Stimulated activated CD8-positive, alpha-beta memory T cell treated with anti-CD3 and anti-CD28 coated beads, Interleukin-7, amount 100 ng/mL, for 1 hour (primary cell): ENCODE measurements at places on chromosomes 11 and 22.

DNA sequence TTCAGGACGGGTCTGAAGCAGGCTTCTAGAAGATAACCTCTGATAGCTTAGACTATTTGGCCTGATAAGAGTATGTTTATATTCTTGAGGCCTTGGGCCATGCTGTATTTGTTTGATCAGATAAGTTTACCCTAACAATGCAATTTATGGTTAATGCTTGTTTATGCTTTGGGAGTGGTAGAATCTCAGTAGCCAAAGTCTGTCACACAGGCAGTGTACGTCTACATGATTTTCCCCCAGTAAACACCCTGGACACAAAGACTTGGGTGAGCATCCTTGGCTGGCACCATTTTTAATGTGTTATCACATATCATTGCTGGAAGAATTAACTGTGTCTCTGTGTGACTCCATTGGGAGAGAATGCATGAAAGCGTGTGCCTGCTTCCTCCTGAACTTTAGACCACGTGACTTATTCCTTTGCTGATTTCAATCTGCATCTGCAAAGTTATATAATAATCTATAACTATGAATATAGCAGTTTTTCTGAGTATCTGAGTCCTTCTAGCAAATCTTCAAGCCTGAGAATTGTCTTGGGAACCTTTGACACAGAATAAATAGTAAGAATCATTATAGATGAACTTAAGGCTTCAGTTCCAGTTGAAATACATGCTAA, 172.4 kb downstream of the CASP12 start:
- no peak for DNase-seq

DNA sequence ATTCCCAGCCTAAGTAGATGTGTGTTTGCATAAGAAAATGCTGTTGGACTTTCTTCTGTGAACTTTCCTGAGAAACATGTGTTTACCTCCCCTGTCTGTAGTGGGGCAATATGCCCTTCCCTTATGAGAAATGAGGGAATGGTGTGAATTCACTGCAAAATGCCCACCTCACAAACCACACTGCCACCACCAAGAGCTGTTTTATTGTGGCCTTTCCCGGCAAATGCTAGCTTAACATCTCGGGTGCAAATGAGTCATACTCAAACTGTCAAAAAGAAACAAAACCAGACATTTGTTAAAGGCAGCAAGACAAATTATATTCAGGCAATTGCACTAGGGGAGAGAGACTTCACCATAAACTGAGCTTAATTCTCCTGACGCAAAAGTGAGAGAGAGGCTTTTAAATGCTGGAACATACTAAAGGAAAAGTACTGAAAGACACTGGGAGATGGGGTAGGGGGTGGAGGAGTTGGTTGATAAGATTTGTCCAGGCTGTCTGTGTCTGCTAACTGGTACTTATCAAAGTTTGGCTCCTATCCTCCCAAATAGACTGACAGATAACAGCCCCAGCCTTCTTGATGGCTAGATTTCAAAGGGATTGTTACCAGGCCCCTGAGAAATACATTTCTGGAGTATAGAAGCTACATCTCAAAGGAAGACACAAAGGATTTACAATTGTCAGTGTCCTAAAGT, 70.9 kb upstream of the OR5AK2 start:
- DNase-seq: no peak

- no peak for DNase-seq
Measured at GRCh38 chr11:92632495-92632894, 337.0 kb upstream of the MTNR1B start.

- DNase-seq: no peak
Measured at GRCh38 chr11:19595840-19596751, 116.5 kb upstream of the NAV2 start.

- DNase-seq: no peak
Measured at GRCh38 chr22:20852503-20852902, 6.1 kb downstream of the PI4KA start.

GRCh38 chr22:40728731-40729189, 49.5 kb downstream of the MCHR1 start:
- DNase-seq: peak; percentile 25

- no peak for DNase-seq
Measured at GRCh38 chr11:60378354-60378753, at the start of gene MS4A7. MS4A7 (plus strand) TSS chr11:60378532; CDS start chr11:60383142, 4,610 bp downstream.

DNA sequence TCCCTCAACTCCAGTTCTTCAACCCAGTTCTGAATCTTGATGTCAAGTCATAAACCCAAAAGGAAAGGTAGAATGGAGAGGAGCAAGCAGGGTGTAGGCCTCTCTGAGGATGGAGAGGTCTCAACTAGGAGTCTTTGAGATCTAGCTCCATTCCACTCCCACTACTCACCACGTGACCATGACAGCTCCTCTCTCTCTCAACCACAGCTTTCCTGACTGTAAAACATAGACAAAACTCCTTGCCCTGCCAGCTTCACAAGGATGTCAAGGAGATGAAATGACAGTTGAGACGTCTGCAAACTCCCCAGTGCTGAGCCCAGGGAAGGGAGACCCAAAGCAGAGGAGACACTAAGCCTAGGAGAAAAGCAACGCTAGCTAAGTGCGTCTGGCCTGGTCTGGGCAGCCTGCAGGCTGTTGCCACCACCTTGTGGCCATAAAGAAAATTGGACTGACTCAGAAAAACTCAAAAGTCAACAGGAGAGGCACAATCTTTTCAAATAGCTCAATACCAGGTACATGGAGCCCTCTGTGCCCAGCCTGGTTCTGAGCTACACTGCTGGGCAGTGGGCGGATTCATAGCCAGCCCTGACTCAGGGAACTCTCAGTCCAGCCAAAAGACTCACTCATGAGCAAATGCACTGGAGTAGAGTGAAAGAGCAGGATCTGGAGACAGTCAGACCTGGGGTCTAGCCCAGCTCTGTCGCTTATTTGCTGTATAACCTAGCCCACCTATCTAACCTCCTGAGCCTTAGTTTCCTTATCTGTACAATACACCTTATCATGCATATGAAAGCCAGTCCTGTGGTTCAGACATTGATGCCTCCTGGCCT, 3.4 kb downstream of the CLPB start:
- DNase-seq: no peak

DNA sequence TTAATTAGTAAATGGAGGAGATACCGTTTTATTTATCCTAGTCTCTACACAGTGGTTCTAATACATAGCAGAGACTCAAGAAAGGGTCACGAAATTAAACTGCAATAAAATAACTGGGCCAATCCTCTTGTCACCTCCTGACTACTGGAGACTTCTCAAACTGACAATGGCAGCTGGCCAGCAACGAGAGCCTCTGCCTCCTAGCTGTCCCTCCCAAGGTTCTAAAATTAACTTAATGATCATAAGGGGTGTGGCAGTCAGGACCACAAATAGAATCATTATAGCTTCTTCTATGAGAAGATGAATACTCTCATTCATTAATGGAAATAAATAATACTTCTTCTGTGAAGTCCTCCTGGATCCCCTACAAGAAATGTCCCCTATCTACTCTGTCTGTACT, 63.8 kb upstream of the APOA1 start:
- no peak for DNase-seq

DNA sequence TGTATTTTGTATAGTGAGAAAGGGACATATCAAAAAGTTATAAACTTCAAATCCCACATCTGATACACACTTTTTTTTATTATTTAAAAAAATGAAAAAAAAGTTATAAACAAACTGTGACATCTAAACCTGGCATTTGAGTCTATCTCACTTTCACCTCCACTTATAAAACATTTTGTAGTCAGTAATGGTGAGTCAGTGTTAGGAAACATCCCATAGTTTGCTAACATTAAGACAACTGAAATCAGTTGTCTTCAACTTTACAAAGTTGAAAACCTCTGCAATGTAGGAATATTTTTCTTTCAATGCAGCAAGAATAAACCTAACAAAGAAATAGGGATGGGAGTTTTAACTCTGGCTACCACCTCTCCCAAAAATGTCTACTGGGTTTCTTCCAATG, 47.7 kb downstream of the SLC35F2 start:
- no peak for DNase-seq

- no peak for DNase-seq
Measured at GRCh38 chr11:130409594-130410388, 18.6 kb downstream of the ADAMTS8 start.

DNA sequence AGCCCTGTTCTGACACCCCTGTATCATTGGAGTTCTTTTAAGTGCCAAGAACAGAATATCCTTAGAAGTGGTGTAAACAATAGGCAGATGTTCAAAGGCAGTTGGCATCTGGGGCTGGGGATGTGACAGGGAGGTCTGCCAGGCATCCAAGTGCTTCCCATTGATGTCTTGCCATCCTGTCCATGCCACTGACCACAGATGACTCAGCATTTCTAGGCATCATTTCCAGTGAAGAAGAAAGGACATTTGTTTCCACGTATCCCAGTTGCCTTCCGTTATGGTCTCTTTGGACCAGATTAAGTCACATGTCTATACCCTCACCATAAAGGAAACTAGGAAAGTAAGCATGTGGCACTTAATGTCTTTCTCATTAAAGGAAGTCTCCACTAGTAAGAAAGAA, 76.7 kb upstream of the BARX2 start:
- DNase-seq: no peak

- no peak for DNase-seq
Measured at GRCh38 chr11:108880510-108880909, 215.6 kb downstream of the DDX10 start.

GRCh38 chr11:70671611-70672010, 273.3 kb downstream of the CTTN start:
- DNase-seq: no peak

DNA sequence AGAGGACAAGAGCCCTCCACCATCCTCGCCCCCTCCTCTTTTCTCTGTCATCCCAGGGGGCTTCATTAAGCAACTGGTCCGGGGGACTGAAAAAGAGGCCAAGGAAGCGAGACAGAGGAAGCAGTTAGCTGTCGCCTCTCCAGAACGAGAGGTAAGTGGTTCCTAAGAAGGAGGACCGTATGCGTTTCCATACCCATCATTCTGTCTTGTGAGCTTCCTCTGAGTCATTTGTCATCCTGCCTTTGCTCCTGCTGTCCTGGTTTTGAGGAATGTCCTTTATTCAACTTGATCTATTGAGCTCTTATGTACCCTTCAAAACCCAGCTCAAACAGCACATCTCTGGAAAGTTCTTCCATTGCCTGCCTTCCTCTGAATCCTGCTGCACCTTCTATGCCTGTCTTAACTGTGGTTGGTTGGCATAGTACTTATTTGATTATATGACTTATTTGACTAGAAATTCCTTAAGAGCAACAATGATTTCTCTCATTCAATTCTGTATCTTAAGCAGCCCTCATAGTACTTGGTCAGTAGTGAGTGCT, 21.3 kb downstream of the MYO18B start:
- DNase-seq: no peak

DNA sequence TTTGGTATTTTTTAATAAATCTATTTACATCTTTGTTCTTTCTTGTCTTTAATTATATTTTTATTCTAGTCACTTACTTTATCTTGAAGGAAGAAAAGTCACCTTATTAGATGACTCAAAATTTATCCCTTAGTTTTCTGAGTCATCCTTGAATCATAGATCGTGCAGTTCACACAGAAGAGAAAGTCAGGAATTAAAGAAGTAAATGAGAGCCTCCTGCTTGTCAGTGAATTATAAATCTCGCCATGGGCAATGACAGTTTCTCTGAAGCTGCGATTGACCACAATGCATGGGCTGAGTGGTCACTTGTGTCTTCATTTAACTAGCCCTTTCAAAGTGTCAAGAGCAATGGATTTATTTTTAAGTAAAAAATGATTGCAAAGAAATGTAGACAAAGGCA, 91.2 kb downstream of the LUZP2 start:
- DNase-seq: no peak

GRCh38 chr11:23359297-23359696, 499.0 kb upstream of the CCDC179 start:
- DNase-seq: no peak

- DNase-seq: no peak
Measured at GRCh38 chr11:69208190-69209037, 52.7 kb downstream of the SMIM38 start.

DNA sequence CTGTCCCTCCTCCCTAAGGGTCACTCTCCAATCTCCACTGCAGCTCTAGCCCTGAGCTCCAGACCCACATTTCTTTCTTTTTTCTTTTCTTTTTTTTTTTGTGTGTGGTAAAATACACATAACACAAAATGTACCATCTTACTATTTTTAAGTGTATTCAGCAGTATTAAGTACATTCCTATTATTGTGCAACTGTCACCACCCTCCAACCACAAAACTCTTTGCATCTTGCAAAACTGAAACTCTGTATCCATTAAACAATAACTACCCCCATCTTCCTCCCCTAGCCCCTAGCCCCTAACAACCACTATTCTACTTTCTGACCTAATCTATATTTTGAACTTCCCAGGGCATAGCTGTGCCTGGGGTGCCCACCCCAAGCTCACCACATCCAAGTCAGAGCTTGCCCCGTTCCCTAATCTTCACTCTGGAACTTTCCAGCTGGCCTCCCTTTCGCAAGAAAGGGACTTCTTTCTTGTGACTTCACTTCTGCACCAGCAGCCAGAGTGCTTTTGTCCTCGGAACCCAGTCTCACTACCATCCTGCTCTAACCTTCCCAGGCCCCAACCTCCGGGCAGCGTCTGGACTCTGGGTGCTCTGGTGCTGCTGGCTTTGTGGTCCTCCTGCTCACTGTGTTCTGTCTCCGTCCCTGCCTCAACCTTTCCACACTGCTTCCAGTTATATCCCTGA, 30.7 kb downstream of the PARVG start:
- DNase-seq: no peak

- no peak for DNase-seq
Measured at GRCh38 chr11:133198438-133198837, 333.9 kb downstream of the OPCML start.

DNA sequence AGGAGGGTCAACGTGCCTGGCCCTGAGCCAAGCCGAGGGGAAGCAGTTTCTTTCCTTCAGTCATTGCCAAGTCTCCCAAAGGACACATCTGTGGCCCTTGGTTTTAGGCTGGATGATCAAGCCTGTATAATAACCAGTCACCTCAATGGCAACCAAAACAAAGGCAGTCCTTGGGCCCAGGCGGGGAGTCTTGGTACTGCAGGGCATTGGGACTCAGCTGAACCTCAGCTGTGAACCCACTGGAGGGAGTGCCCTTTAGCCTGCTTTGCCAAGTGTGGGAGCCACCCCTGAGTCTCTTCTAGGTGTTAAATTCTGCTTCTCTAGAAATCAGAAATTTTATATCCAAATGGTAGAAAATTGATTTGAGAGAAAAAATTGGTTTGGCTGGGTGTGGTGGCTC, 36.9 kb downstream of the CPT1A start:
- no peak for DNase-seq

GRCh38 chr22:47155131-47155885, 392.9 kb downstream of the TBC1D22A start:
- DNase-seq: no peak

DNA sequence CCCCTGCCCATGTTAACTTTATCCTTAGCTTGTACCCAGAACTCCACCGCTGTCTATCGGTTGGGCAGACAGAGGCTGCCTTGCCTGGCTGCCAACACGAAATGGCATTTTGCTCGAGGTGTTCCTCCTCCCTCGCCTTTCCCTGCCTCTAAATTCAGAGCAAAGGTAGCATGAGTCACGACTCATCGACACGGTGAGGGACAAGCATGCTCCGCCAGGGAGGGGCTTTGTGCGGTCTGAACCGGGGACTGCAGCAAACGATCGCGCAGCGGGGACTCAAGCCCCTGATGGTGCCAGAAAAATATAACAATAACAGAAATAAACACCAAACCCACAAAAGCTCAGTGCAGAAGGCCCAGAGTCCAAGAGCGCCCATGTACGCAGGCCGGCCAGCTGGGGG, 52.3 kb downstream of the RTL6 start:
- no peak for DNase-seq
